ENCODE measurements at places on chromosomes 7 and 10. TPM values are rescaled to one million over a fixed set of nuclear protein-coding genes. Genes with fewer than 3 reads are reported as not detected.

Gene IQUB
- 0.51 TPM for total RNA-seq

Gene DDX56
- total RNA-seq, result 48.2 TPM

Gene CAV2
- 42.5 TPM for total RNA-seq

Gene TRIM50
- total RNA-seq, result not detected

Gene ECHDC3
- total RNA-seq, result 3.9 TPM

Gene RBP3
- total RNA-seq, result not detected
